ENCODE measurements at places on chromosomes 12 and 14.
A peak's percentile ranks its signal among the peaks of the same experiment; 100 is the strongest.

DNA sequence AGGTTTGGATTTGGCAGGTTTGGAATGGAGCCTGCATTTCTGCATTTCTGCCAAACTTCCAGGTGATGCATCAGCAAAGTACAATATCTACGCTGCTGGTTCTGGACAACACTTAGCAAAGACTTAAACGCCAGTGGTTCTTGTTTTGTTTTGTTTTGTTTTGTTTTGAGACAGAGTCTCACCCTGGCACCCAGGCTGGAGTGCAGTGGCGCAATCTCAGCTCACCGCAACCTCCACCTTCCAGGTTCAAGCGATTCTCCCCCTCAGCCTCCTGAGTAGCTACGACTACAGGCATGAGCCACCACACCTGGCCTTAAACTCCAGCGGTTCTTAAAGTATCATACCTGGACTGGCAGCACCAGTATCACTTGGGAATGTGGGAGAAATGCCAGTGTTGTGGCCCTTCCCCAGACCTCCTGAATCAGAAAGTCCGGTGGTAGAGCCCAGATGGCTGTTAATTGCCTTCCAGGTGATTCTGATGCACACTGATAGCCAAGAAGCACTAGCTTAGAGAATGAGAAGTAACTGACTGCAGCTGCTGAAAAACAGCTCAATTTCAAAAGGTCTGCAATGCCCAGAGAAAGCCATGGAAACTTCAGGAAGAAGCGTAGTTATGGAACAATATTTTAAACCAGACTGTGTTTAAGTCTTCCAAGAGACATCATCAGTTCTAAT is 114.8 kb upstream of the FOXN3 start:
- DNase-seq, result no peak

DNA sequence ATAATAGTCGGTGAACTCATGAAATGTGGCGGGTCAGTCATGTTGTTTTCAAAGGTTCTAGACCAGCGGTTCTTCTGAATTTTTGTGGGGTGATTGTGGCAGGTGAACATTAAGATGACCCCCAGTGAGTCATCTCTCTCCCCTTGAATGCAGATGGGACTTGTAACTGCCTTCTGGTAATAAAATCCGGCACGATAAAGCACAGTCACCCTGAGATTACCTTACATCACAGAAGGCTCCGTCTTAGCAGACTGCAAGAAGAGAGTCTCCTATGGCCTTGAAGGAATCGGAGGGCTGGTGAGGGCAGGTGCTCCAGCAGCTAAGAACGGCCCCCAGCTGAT is 189.6 kb downstream of the FOXN3 start:
- no peak for DNase-seq

GRCh38 chr14:90795744-90796143 is 20.5 kb downstream of the TTC7B start:
- DNase-seq, result no peak

DNA sequence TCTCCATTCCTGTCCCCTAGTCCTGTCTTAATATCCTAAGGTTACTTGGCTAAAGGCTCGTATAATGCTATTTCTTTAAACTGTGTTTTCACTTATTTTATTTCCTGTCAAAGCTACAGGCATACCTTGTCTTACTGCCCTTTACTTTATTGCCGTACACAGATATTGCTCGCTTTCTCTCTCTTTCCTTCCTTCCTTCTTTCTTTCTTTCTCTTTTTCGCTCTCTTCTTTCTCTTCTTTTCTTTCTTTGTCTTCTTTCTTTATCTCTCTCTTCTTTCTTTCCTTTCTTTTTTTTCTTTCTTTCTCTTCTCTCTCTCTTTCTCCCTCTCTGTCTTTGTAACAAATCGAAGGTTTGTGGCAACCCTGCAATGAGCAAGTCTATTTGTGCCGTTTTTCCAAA is 123.9 kb upstream of the ARHGAP5 start:
- no peak for DNase-seq

GRCh38 chr14:86989285-86989684 is 1003.7 kb downstream of the GALC start:
- DNase-seq, result no peak

GRCh38 chr12:128121424-128121823 is 145.5 kb upstream of the TMEM132C start:
- DNase-seq, result no peak

DNA sequence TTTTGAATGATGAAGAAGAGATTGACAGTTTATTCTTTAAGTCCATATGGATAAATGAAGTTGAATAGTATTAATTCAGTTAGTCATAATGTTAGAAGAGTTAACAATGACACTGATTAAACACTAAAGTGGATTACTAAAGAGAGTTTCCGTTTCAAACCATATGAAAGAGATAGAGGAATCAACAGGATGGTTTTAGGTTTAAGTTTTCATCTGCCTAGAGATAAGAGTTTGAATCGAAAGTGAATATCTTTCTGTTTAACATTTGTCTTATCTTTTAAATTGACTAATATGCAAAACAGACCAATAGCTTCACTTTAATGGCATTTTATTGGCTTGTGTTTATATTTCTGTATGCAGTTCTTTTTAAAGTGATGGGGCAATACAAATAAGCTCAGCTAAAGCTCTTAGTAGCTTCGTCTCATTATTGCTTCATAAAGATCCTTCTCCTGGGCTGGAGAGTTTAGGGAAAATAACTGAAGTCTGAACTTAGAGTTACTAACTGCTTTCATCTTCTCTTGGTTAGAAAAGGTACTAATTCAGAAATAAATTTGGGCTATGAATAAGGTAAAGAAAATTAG is 66.0 kb downstream of the MIPOL1 start:
- no peak for DNase-seq

- DNase-seq, result no peak
Measured at GRCh38 chr12:2794191-2794735, 507 bp upstream of the FKBP4 start.

GRCh38 chr14:23399591-23399990 is 8.5 kb downstream of the MYH6 start:
- no peak for DNase-seq

GRCh38 chr12:47941871-47942613 is 21.4 kb upstream of the TMEM106C start:
- DNase-seq, result no peak

DNA sequence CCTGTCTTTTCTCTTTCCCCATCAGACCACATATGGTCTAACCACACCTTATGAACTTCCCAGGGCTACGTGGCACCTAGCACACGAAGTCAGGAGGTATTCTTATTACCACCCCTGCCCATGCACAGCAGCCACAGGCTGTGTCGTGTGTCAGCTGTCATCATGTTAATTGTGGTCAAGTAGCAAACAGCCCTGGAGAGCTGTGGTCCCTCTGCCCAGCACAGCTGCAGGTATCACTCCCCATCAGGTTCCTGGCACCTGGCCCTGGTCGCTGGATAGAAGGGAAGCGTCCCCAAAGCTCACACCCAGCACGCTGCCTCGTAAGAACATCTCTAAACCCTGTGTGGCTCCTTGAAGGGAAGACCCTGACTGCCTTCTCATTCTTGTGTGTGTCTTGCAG is 45.4 kb downstream of the CLMN start:
- DNase-seq, result no peak

GRCh38 chr14:90321891-90322290 is 9.8 kb downstream of the NRDE2 start:
- DNase-seq, result no peak

GRCh38 chr12:19945559-19946435 is 422.5 kb upstream of the PDE3A start:
- DNase-seq, result no peak

GRCh38 chr12:105744371-105745058 is 394.2 kb downstream of the NUAK1 start:
- no peak for DNase-seq

DNA sequence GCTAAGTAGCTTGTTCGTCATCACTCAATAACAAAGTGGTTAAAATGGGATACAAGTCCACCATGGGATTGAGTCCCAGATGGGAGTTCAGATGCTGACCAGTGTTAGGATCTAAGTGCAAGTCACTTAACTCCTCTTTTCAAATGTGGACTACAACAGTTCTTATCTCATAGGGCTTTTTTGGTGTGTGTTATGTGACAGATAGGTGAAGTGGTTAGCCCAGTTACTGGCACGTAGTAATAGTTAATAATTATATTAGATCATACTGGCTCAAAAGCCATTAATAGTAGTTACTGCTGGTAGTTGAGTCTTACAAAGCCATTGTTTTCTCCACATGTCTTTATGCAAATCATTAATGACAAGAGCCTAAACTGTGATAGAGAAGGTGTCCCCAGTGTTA is 73.2 kb downstream of the RCOR1 start:
- DNase-seq, result no peak

DNA sequence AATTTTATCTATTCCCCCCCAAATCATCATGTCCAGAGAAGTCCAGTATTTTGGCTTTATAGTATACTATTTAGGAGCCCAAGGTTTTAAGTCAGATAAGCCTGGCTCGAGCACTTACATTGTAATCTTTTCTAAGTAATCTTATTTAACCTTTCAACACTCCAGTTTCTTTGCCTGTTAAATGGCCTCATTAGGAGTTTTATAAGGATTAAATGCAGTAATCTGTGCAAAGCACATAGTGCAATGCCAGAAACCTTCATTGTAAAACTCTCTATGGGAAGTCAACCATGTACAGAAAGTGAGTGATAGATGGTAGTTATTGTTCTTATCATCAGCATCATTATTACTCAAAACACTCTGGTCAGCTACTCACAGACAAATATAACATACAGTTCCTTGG is 1330.4 kb downstream of the SLC16A7 start:
- no peak for DNase-seq

GRCh38 chr12:3951380-3952135 is 78.4 kb upstream of the PARP11 start:
- no peak for DNase-seq

GRCh38 chr14:100213587-100213955 is 25.4 kb upstream of the YY1 start:
- no peak for DNase-seq

- DNase-seq, result peak; percentile 75
Measured at GRCh38 chr12:97404543-97404942, 58.1 kb upstream of the RMST start.

DNA sequence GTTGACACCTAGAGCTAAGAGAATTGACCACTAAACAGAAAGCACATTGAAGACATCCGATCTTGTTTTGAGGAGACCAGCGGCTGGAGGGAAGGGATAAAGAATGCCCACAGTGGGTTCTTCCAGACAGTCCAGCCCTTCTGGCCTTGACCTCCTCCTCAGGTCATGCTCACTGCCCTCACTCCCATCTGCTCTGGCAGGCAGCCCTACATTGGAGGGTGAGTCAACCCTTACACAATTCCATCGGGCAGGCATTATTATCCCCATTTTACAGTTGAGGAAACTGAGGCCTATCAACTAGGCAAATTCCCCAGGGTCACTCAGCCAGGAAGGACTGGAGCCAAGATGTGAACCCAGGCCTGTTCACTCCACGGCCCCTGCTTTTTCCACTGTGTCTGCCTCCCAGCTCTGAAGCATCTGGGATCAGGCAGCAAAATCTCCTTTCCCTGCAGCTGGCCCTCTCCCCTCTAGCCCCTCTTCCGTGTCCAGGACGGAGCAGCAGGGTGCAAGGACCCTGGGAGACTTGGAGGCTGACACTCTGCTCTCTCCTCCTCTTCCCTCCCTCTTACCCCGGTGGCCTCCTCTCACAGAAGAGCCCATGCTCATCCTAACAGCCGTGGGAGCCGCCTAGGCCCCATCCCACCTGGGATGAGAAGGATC is 5.3 kb downstream of the SCNN1A start:
- no peak for DNase-seq

DNA sequence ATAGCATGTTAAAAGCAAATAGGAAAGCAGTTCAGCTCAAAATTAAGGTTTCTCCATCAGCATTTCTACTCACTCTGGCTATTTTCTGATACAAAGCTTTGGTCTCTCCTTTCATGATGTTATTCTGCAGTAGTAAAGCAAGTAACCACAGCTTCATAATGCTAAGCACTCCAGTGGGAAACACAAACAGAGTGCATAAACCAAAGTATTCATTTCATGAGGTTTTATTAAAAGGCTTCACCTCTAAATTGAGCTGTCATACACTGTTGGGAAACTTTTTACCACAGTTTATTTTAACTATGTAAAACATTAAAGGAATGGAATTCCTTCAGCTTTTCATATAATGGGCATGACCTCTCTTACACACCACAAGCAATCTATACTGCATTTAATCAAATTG is 157.9 kb upstream of the LMO3 start:
- DNase-seq, result no peak

DNA sequence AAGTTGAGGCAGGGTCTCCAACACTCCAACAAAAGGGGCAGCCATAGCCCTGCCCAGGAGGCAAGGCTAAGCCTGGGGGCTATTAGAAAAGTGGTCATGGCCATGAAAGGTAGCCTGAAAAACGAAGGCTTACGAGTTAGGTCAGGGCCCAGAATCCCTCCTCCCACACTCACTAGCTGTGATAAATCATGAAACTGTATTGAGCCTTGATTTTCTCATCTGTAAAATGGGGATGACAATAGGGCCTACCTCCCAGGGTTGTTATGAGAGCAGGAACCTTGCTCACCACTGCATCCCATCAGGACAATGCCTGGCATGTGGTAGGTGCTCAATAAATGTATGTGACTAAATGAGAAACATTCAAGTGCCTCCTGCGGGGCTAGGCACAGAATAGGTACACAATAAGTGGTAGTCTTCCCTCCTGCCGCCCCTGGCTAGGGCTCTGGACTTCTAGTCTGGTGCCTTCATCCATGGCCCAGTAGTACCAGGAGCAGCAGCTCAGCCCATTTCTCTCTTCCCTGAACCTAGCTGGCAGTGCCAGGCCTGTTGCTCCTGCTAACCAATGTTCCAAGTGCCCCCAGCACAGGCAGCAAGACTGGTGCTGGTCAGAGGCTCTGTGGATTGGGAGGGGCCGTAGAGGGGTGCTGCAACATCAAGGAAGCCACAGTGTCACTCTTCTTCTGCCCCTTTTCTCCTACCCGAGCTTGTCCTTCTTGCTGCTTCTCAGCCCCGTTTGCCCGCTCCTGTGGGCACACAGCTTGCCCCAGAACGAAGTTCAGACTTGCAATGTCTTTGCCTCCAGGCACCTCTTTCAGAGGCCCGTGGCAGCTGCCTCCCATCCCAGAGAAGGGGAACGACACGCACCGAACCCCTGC is 7.8 kb downstream of the PGF start:
- no peak for DNase-seq

DNA sequence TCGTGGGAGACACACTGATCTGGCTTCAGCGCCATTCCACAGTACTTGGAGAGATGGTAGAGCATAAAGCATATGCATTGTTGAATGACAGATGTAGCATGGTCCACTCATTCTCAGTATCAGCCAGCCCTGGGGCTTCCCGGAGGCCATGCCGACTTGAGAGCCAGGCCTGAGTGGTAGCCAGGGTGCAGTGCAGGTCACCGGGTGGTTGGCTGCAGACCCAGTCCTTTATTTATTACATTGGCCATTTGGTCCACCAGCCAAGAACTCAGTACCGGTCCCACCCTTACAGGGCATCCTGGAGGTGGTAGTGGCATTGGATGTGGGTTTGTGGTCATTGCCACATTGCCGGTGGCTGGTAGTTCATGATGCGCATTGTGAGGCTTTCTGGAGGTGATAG is 121.6 kb upstream of the RTL1 start:
- DNase-seq, result no peak
